ENCODE measurements at places on chromosomes 1 and 21.
A peak's percentile ranks its signal among the peaks of the same experiment; 100 is the strongest.

GRCh38 chr1:228004331-228004855, 2.4 kb upstream of the WNT3A start:
- no peaks in the 10 kb centered on the region for H3K36me3 ChIP-seq
- peak overlapping the region; percentile 35 for H3K4me3 ChIP-seq
- no peaks in the 10 kb centered on the region for H3K4me1 ChIP-seq
- no peak overlapping the region for H3K27ac ChIP-seq
- H3K27me3 ChIP-seq, result peaks cover 3% of the 10 kb centered on the region

DNA sequence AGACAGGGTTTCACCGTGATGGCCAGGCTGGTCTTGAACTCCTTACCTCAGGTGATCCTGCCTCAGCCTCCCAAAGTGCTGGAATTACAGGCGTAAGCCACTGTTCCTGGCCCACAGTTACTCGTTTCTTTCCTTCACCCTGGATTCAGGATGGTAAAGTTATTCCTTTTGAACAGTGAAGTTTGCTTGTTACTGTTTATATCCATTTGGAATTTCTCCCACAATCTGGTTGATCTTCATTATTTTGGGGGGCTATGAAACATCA, 43.0 kb downstream of the WDR4 start:
- no peak overlapping the region for H3K27ac ChIP-seq
- peaks cover 4% of the 10 kb centered on the region for H3K27me3 ChIP-seq
- no peaks in the 10 kb centered on the region for H3K4me1 ChIP-seq
- H3K4me3 ChIP-seq, result no peak overlapping the region

DNA sequence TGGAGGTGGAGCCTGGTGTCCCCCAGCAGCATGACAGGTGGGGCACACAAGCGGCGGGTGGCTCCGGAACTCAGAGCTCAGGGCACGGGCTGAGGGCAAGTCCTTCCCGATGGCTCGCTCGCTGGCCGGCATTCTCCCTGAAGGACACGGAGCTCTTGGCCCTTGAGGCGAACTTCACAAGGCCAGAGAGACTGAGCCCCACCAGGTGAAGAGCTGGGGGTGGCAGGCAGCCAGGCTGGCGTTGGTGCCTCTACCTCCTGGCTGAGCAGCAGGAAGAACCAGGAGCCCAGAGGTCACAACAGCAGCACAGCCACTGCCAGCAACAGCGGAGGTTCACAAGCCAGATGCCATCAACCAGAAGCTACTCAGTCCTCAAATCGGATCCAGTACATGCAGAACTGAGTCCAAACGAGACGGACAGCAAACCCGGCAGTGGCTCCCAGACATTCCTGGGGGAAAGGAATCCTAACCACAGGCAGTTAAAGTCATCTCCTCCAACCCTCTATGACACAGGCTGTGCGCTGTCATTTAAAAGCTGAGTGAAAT, 54.1 kb downstream of the NPHP4 start:
- DNase-seq, result no peak
- H3K4me3 ChIP-seq, result no peak overlapping the region
- H3K27ac ChIP-seq, result no peak overlapping the region
- H3K4me1 ChIP-seq, result no peaks in the 10 kb centered on the region

GRCh38 chr21:24115141-24115540, 1492.1 kb downstream of the MRPL39 start:
- H3K27me3 ChIP-seq, result no peaks in the 10 kb centered on the region
- no peak for DNase-seq
- no peak overlapping the region for H3K27ac ChIP-seq
- no peak overlapping the region for H3K4me3 ChIP-seq
- H3K4me1 ChIP-seq, result no peaks in the 10 kb centered on the region

GRCh38 chr21:31892686-31893085, 19.9 kb downstream of the HUNK start:
- H3K27me3 ChIP-seq, result no peaks in the 10 kb centered on the region
- H3K4me3 ChIP-seq, result no peak overlapping the region
- no peaks in the 10 kb centered on the region for H3K36me3 ChIP-seq
- no peak for DNase-seq
- H3K27ac ChIP-seq, result peak overlapping the region; percentile 67
- peaks cover 4% of the 10 kb centered on the region for H3K4me1 ChIP-seq

GRCh38 chr1:172581779-172582178, 48.8 kb downstream of the SUCO start:
- no peaks in the 10 kb centered on the region for H3K4me1 ChIP-seq
- no peak overlapping the region for H3K4me3 ChIP-seq
- no peaks in the 10 kb centered on the region for H3K27me3 ChIP-seq
- no peak overlapping the region for H3K27ac ChIP-seq
- no peaks in the 10 kb centered on the region for H3K36me3 ChIP-seq

DNA sequence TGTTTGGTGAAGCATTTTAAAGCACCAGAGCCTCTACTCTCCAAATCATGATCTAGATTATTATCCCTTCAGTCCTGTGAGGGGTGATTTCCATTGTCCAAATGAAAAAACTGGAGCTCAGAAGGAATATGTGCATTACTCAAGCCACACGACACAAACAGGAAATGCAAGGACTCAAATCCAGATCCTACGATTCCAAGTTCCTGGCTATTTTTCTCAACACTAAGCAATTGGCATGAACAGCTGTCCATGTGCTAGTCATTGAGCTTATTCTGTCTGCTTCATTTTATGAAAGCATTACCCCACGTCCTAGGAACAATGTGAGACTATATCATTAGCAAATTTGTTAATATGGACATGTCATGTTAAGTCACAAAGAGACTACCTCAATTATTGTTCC, 273.1 kb upstream of the LYPLAL1 start:
- H3K27ac ChIP-seq, result no peak overlapping the region
- no peak for DNase-seq
- no peaks in the 10 kb centered on the region for H3K4me1 ChIP-seq

DNA sequence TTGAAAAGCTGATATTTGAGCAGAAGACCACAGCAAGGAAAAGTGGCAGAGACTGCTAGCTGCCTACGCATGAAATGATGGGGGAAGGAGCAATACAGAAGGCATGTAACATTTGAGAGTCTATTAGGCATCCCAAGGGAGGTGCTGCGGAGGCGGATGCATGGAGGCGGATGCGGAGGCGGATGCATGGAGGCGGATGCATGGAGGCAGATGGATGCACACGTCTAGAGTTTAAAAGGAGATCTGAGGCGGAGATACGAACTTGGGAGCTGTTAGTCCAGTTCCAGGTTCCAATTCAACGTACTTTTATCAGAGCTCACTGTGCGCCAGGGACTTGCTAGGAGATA, 744 bp upstream of the DDX20 start:
- H3K4me3 ChIP-seq, result peak overlapping the region; percentile 85
- DNase-seq, result no peak
- H3K4me1 ChIP-seq, result peaks cover 11% of the 10 kb centered on the region
- H3K27ac ChIP-seq, result peak overlapping the region; percentile 96
- H3K27me3 ChIP-seq, result no peaks in the 10 kb centered on the region
- no peaks in the 10 kb centered on the region for H3K36me3 ChIP-seq

GRCh38 chr1:68904477-68904876, 407.6 kb upstream of the DEPDC1 start:
- no peak overlapping the region for H3K4me3 ChIP-seq
- no peaks in the 10 kb centered on the region for H3K36me3 ChIP-seq
- H3K27me3 ChIP-seq, result no peaks in the 10 kb centered on the region
- DNase-seq, result no peak

- no peaks in the 10 kb centered on the region for H3K36me3 ChIP-seq
- DNase-seq, result no peak
Observed at GRCh38 chr1:185350027-185350442, 33.0 kb upstream of the IVNS1ABP start.

DNA sequence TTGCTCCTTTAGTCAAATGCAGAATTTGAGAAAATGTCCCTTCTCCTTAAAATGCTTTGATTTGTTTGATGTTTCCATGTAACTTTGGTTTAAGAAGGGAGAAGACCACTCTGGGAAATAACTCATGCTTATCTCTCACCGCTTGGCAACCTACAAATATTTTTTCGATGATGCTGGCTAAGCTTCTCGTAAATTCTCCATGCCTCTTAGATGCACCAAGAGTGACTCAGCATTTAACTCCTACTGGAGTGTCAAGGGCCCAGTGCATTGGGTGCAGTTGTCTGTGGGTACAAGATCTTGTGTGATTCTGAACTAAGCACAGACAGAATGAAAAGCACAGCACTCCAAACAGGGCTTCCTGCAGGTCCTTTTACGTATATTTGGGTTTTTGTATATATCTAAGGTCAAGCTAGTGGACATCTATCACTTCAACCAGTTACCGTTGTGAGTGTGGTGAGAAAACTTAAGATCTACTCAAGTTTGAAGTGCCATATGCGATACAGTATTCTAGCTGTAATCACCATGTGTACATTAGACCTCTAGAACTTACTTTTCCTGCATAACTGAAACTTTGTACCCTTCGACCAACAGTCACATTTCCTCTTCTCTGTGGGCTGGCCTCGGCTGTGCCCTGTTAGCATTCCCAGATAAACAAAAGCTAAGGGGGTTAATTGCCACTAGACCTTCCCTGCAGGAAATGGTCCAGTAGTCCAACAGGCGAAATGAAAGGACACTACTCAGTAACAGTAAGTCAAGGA, 55.8 kb downstream of the COL18A1 start:
- H3K27ac ChIP-seq, result no peak overlapping the region
- no peak overlapping the region for H3K4me3 ChIP-seq
- peaks cover 8% of the 10 kb centered on the region for H3K4me1 ChIP-seq
- no peaks in the 10 kb centered on the region for H3K27me3 ChIP-seq

DNA sequence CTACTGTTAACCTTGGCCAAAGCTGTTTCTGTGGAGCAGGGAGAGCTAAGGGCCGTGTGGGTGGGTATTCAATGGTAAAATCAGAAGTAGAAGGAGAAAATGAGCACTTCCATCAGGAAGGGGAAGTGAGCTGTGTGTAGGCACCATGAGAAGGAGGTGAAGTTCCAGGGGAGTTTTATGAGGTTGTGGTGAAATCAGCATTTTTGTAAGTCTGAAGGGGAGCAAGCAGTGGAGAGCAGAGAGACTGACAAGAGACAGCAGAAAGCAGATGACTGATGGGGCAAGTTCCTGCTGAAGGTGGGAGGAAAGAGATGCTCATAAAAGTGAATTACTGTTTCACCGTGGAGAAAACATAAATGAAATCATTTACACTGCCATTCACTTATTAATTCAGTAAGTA, 2.7 kb upstream of the GPR88 start:
- H3K4me1 ChIP-seq, result peaks cover 6% of the 10 kb centered on the region
- H3K27ac ChIP-seq, result no peak overlapping the region
- no peak overlapping the region for H3K4me3 ChIP-seq
- no peaks in the 10 kb centered on the region for H3K36me3 ChIP-seq

- no peaks in the 10 kb centered on the region for H3K27me3 ChIP-seq
- H3K36me3 ChIP-seq, result no peaks in the 10 kb centered on the region
- peak overlapping the region; percentile 5 for H3K4me3 ChIP-seq
- H3K27ac ChIP-seq, result peak overlapping the region; percentile 94
- peaks cover 18% of the 10 kb centered on the region for H3K4me1 ChIP-seq
Observed at GRCh38 chr21:44958471-44959191, 18.8 kb downstream of the SLX9 start.

DNA sequence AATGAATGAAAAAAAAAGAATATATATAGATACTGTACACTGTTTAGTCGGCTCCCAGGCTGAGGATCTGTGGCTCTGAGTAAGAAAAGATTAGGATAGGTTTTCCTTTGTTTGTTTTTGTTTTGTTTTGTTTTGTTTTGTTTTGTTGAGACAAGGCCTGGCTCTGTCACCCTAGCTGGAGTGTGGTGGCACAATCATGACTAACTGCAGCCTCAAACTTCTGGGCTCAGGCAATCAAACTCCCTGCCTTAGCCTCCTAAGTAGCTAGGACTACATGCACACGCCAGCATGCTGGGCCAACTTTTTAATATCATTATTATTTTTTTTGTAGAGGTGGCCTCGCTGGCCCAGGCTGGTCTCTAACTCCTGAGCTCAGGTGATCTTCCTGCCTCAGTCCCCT, 87.9 kb upstream of the PTBP2 start:
- no peaks in the 10 kb centered on the region for H3K27me3 ChIP-seq
- no peaks in the 10 kb centered on the region for H3K4me1 ChIP-seq
- no peaks in the 10 kb centered on the region for H3K36me3 ChIP-seq
- no peak overlapping the region for H3K4me3 ChIP-seq

GRCh38 chr1:2152954-2153353, 41.6 kb downstream of the FAAP20 start:
- no peaks in the 10 kb centered on the region for H3K36me3 ChIP-seq
- no peak for DNase-seq

DNA sequence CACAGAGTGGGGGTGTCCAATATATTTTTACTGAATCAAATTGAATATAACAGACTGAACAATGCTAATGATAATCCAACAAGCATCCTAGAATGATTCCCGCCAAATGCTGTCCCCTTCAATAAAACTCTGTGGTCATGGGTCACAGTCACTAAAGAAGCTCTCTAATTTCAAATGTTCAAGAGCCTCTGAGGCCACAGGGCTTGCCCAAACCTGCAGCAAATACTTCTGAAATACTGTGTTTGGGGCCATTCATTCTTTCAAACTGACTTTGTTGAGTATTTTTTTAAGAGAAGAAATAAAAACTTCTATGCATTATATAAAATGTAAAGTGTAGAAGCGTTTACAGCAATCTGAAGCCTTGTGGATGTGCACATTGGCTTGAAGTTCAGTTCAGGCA, 7.6 kb upstream of the BEND5 start:
- DNase-seq, result no peak
- no peak overlapping the region for H3K27ac ChIP-seq
- no peaks in the 10 kb centered on the region for H3K4me1 ChIP-seq
- no peaks in the 10 kb centered on the region for H3K36me3 ChIP-seq

- no peak overlapping the region for H3K4me3 ChIP-seq
- H3K36me3 ChIP-seq, result no peaks in the 10 kb centered on the region
Observed at GRCh38 chr1:218380125-218380977, 35.2 kb downstream of the TGFB2 start.

DNA sequence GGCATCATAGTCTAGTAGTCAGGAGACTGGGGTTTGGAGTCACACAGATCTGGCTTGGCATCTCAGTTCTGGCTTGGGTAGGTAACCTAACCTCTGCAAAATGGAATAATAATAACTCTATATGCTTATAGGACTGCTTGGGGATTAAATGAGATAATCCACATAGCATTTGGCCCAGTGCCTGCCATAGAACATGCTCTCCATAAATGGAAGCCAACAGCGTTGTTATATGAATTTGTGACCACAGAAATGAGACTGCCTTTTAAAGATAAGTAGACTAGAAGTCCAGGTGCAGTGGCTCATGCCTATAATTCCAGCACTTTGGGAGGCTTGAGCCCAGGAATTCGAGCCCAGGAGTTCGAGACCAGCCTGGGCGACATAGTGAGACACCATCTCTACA, 4.0 kb upstream of the OPRD1 start:
- H3K4me1 ChIP-seq, result no peaks in the 10 kb centered on the region
- peaks cover 2% of the 10 kb centered on the region for H3K27me3 ChIP-seq
- no peak for DNase-seq
- H3K27ac ChIP-seq, result no peak overlapping the region

GRCh38 chr1:228009116-228009827, 2.5 kb downstream of the WNT3A start:
- H3K27ac ChIP-seq, result no peak overlapping the region
- H3K27me3 ChIP-seq, result peaks cover 46% of the 10 kb centered on the region
- no peaks in the 10 kb centered on the region for H3K36me3 ChIP-seq

Measured in breast epithelium (tissue), 4 donors.